Hippocampal formation (tissue), 2 donors: ENCODE measurements at places on chromosomes 5 and 9.
A peak's percentile ranks its signal among the peaks of the same experiment; 100 is the strongest.

DNA sequence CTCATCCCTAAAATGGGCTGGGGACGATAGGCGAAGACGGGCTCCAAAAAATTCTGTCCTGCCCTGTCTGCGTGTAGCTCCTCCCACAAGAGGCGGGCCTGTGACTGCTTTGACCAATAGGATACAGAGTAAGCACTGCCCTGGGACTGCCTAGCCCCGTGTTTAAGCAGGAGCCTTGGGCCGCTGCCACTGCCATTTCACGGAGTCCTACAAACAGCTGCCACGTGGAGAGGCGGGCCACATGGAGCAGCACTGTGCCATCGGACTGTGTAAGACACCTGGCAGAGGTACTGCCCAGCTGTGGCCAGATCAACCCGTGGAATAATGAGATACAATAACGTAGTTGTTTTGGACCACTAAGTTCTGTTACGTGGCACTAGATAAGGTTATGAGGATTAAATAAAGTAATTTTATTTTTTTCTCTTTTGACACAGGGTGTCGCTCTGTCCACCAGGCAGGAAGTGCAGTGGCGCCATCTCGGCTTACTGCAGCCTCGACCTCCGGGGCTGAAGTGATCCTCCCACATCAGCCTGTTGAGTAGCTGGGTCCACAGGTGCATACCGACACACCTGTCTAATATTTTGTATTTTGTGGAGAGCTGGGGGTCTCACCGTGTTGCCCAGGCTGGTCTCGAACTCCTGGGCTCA, 87.2 kb downstream of the LMNB1 start:
- no peak for DNase-seq

GRCh38 chr5:168701641-168702040, 122.5 kb upstream of the PANK3 start:
- no peak for DNase-seq

- DNase-seq: no peak
These were observed 233.1 kb upstream of the RASA1 start for GRCh38 chr5:87034557-87034956.

DNA sequence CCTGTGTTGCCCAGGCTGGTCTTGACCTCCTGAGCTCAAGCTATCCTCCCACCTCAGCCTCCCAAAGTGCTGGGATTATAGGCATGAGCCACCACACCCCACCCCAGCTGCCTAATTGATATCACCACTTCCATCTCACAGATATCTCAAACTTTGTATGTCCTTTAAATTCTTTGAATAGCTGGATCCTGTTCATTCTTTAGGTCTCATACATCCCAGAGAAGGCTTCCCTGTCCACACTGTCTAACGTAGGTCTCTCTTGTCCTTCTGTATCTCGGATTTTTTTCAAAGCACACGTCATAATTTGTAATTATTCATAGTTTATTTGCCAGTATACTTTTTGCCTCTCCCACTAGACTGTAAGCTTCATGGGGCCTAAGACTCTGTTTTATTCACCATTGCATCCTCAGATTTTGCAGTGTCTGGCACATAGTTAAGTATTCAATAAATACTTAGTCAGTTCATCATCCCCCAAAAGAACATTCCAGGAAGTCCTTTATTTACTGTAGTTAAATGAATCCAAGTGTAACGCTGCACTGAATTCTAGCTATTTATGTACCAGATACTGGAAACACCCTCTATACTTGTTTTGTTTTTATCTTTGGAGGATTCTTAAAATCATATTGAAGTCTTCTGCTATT, 10.5 kb downstream of the ARSK start:
- DNase-seq: no peak

DNA sequence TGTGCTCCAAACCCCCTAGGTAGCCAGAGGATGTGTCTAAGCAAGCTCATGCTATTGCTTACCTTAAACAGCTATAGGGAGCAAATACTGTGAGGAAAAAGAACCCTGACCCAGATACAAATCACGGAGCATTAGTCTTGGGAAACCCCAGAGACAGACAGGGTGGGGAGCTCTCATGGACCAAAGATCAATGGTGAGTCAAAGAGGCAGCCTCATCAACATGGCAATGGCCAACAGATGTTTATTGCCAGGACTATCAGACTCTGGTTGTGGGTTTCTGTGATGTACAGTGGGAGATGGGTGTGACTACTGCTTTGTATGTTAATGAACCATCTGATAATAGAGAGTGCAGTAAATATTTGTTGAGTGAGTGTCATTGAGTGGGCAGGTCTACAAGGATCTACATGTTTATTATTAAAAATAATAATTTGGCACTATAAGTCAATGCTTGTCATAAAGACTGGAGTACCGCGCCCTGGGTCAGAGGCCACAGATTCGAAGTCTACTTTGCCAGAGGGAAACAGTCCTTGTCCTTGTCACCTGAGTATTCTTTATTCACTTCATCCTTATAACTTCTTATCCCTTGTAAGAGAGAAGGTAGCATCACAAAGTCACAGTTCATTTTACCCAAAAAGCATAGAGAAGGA, 56.5 kb upstream of the RAI14 start:
- DNase-seq: no peak

GRCh38 chr5:85681871-85682270, 935.9 kb upstream of the COX7C start:
- DNase-seq: no peak

GRCh38 chr5:58958701-58959100, 375.8 kb downstream of the RAB3C start:
- DNase-seq: no peak

DNA sequence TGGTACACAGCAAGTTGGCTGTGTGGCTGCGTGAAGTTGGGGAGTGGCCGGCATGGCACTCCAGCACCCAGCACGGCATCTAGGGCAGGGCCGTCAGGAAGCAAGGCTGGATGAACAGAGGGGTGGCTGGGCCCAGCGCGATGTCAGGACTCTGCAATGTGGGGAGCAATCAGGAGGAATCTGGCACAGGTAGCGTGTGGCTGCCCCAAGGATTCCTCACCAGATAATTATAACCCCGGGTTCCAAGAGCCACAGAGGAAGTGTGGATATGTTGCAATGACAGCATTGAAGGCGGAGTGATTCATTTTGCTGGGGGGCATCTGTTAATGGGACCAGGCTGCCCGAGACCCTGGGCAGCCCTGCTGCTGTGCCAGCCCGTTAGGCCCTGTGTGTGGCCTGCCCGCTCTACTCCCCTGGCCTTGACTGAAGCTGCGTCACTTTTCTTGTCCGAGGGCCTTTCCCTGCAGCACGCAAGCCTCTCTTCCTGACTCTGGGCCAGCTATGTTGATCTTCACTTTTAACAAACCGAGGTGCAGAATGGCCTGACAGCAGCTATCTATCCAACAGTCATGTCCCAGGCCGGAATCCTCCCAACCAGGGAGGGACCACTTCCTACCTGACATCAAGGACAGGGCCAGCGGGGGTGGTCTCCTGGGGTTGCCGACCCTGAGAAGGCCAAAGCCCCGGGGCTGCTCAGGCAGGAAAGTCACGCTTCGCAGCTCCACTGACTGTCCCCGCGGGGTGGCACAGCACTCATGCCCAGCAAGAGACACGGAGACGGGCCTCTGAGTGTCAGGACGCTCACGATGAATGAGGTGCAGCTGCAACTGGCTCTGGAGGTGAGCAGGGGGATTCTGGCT, 118.0 kb upstream of the PHYKPL start:
- DNase-seq: no peak

GRCh38 chr5:101561018-101561417, 657.9 kb upstream of the ST8SIA4 start:
- no peak for DNase-seq

GRCh38 chr9:79731171-79731890, 159.6 kb downstream of the TLE4 start:
- DNase-seq: no peak

DNA sequence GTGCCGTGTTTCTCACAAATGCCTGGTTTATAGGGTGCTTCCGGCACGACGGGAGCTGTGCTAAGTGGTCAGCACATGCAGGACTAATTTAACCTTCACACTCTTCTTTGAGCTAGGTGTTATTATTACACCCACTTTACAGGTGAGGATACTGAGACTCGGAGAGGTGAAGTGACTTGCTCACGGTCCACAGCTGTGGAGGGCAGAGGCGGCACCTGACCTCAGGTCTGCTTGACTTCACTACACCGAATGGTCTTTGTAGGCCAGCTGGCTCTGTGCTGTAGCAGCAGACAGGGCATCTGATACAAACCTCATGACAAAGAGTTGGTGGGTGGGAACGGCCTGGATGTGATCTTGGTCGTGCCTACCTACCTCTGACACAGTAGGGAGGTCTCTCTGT, 102.0 kb upstream of the BOD1 start:
- no peak for DNase-seq

GRCh38 chr9:109918339-109919163, 138.6 kb downstream of the PALM2AKAP2 start:
- DNase-seq: no peak

DNA sequence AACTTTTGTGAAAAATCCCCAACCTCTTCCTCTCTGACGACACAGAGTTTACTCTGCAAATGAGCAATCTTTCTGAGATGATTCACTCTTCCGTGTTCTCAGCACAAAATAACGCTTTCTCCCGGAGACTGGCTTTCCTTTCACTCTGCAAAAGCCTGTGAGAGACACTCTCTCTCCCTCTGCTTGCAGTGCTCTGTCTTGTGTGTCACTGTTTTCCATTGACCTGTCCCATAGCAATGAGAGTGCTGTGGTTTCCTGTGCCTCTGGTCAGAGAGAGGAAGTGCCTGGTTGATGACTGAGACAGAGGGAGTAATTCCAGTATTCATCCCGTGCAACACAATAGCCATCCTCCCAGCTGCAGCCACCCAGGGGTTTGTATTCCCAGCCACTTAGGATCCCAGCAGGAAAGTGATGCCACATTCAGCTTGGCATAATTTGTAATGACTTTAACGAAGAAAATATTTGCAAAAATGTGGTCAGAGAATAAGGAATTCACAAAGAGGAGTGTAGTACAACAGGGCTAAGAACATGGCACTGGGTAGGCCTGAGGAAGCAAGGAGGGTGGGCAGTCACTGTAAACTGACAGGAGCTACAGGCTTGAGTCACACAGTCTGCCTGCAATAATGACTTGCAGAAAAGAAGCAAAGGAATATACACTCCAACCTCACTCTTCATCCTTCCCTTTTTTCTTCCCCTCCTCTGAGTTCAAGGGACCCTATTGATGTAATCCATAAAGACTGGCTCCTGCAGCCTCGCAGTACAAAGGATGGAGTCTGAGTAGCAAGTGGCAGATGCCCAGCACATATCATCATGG, 463.5 kb upstream of the RGMB start:
- no peak for DNase-seq

- DNase-seq: no peak
These were observed 3.6 kb downstream of the BRIX1 start for GRCh38 chr5:34919077-34919476.

- no peak for DNase-seq
These were observed 28.3 kb downstream of the TPD52L3 start for GRCh38 chr9:6356441-6356840.

- DNase-seq: no peak
These were observed 10.6 kb upstream of the UBAP2 start for GRCh38 chr9:34059281-34059680.

DNA sequence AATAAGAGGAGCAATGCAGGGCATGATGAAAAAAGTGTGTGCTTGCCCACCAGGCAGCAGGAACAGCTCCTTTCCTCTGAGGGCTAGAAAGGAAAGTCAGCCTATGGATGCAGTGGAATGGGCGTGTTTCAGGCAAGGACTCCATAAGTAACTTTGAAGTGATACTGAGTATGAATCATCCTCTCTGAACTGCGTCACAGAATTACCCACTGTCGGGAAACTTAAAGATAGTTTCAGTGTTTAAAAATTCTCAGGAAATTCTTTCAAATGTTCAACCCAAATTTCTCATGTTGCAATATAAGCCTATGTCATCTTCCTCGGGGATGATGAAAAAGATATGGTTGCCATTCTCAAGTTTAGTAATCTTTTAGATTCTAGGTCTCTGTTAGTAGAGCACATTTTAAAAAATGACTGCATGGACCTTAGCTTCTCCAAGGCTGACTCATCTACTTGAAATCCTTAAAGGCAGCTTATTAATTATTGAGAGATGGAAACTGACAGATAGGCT, 27.7 kb downstream of the PTCD2 start:
- DNase-seq: no peak

- DNase-seq: no peak
These were observed 7.0 kb downstream of the TMEM252 start for GRCh38 chr9:68533678-68534077.

GRCh38 chr9:74639112-74639511, 142.0 kb downstream of the RORB start:
- DNase-seq: no peak

GRCh38 chr9:135251331-135251761, 163.9 kb downstream of the OLFM1 start:
- no peak for DNase-seq

DNA sequence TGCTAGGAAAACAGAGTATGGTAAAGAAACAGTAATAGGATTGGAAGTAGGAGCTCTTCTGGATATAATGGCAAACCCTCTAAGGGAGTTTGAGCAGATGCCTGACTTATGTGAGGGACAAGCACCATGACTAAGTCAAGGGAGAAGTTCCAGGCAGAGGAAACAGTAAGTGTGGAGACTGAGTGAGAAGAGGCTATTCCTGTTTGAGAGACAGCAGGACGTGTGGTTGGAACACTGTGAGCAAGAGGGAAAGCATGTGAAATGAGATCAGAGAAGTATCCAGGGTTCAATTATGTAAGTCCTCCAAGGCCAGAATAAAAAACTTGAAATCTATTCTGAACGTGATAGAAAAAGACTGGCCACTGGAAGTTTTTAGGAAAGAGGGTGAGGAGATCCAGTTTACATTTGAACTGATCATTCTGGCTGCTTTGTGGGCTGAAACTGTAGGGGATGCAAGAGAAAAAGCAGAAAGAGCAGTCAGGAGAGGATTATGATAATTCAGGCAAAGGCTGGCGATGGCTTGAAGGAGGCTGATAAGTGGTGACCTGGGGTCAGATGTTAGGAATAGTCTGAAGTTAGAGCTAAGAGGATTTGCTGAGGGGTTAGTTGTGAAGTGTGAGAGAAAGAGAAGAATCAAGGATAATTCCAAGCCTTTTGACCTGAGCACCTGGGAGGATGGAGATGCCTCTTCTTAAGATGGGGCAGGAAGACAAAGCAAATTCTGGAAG, 19.2 kb downstream of the DMAC1 start:
- no peak for DNase-seq

DNA sequence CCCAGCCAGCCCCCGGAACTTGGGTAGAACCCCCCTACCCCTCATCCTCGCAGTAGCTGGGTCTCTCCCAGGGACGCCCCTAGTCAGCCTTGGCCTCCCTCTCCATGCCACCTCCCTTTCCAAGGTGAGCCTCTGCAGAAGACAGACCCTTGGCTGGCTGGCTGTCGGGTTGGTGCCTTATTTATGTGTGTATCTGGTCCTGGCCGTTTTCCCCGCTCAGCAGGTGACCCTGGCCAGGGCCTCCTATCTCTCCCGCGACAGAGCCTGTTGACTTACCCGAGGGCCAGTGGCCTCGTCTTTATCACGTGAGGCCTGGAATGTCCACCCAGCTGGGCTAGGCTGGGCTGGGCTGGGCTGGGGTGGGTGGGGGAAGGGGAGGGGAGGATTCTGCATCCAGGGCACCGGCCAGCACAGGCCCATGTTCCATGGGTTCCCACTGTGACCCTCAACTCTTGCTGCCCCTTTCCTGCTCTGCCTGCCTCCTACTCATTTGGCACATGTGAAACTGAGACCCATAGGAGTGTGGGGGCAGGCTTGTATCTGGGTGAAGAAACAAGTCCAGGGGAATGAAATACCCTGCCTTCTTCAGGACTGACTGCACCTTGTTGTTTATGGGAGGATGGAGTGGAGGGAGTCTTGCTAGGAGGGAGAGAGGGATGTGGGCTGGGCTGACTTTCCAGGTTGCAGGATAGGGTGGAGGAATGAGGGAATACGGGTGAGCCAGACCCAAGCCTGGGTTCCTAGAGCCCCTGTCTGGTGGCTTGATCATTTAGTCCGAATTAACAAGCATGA, 3.1 kb downstream of the CXXC5 start:
- DNase-seq: peak; percentile 44

- no peak for DNase-seq
These were observed 16.3 kb upstream of the PRR16 start for GRCh38 chr5:120447706-120448239.
